ENCODE measurements at places on chromosomes 4 and X.

- no peak for DNase-seq
These were observed 44.2 kb upstream of the RHOH start for GRCh38 chr4:40152637-40153036.

- DNase-seq, result no peak
These were observed 773 bp downstream of the DAPP1 start for GRCh38 chr4:99817309-99817890.

- DNase-seq, result no peak
These were observed 1.4 kb upstream of the PHKA1 start for GRCh38 chrX:72715546-72715945.

- DNase-seq, result no peak
These were observed 124.2 kb downstream of the REELD1 start for GRCh38 chr4:146338512-146338911.

- no peak for DNase-seq
These were observed 64.8 kb downstream of the TSC22D3 start for GRCh38 chrX:107710617-107711391.

DNA sequence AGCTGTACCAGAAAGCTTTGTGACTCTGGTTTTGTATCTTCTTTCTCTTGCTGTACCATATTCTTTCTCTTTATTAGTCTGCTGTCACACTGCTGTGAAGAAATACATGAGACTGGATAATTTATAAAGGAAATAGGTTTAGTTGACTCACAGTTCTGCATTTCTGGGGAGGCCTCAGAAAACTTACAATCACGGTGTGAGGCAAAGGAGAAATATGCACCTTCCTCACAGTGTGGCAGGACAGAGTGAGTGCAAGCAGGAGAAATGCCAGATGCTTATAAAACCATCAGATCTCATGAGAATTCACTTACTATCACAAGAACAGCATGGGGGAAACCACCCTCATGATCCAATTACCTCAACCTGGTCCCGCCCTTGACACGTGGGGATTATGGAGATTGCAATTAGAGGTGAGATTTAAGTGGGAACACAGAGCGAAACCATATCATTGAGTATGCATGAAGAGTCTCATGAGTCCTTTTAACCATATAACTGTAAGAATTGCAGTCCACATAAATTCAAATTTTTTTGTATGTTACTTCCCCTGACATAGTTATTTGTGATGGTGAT is 67.4 kb upstream of the INPP4B start:
- no peak for DNase-seq

GRCh38 chrX:46485897-46486296 is 59.3 kb downstream of the ZNF674 start:
- peak; percentile 2 for DNase-seq

DNA sequence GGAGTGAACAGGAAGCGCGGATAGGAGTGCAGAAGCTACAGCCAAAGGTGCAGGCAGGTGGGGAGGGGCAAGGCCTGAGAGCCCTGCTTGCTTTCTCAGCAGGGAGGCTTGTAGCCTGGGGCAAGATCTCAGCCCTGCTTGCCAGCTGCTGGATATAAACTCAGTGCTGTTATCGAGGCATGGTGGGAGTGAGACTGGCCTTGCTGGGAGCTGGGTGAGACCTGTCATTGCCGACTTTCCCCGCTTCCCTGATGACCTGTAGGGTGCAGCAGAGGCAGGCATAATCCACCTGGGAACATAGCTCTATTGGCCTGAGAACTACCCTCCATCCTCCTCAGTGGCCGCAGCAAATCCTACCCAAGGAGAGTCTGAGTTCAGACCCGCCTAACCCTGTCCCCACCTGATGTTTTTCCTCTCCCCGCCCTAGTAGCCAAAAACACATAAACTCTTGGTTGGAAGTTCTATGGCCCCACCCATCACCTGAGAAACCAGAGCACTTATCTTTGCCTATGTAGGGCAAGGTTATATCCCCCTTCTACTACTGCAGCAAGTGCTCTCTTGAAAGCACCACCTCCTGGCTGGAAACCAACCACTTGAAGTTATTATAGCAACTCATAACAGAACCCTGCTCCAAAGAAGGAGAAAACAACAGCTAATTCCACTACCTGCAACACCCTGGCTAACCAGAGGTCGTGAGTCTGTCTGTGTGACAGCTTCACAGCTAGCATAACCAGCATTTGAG is 80.7 kb downstream of the FHIP1A start:
- no peak for DNase-seq

DNA sequence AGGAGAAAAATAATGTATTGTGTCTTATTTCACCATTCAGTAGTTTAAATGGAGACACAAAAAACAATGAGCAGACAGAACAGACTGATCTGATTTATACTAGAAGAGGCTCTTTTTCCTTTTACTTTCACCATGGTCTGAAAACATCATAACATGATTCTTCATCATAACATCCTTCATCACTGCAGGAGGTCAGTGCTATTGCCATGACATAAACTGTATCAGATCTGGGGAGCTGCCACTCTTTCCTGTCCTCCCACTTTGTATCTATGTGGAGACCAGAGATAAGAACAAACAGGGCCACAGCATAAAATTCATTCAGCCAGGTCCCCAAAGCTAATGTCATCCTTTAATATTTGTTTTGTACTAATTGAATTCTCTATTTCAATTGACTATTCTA is 25.2 kb downstream of the SOD3 start:
- no peak for DNase-seq

DNA sequence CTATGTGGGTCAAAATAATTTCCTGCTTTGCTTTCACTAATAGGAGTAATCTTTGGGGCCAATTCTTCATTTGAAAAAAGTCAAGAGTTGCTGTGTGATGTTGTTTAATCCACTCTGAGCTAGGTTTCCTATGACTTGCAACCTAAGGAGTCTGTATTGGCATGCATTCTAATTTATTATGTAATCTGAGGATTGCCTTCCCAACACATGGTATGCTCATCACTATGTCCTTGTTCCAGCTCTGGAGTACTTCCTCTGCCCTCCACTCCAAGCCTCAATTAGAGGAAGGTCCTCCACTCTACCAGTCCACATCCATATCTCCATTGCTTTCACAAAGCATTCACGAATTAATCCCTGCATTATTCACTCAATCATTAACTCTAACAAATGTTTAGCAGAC is 56.1 kb downstream of the PPP3CA start:
- no peak for DNase-seq

GRCh38 chrX:44903107-44903506 is 30.1 kb downstream of the KDM6A start:
- no peak for DNase-seq

DNA sequence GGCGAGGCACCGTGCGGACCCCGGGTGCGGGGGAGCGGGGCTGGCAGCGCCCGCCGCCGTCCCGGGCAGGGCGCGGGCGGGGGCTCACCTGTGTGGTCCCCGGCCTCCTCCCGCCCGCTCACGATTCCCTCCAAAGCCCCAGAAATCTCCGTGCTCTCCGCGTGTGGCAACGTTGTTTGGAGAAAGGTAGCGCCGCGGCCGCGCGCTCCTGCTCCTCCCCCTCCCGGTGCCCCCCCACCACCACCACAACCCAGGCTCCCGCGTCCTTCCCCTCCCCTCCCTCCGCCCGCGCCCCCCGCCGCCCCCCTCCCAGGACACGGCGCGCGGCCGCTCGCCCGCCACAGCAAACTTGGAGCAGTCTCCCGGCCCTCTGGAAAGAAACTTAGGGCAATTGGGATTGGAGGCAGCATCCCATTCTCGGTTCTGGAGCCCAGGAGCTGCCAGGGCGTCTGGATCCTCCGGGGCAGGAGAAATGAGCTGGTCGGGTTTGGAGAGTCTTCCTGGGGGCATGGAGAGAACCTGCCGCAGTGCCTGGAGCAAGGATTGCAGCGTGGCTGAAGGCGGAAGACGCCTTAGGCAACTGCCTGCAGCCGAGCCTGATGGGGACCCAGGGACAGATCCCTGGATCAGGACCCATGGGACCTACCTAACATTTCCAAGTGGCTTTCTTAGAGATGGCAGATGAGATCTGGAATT is 855 bp downstream of the KLF3 start:
- DNase-seq, result peak; percentile 59

DNA sequence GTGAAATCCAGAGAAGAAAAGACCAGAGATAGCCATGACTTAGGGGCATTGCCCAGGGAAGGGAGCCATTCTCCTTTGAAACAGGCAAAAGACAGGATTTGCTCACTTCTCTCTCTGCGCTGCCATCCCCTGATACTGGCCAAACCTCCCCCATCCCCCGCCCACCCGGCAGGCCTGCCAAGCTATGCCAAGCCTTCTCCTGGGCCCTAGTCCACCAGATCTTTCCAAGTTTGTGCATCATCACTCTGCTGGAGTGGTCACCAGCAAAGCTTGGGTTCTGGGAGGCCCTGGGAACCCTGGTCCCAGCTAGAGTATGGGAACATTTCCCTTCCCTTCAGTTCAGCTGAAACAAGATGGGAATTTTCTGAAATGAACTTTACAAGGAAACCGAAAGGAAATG is 18.4 kb downstream of the EFNB1 start:
- DNase-seq, result no peak

DNA sequence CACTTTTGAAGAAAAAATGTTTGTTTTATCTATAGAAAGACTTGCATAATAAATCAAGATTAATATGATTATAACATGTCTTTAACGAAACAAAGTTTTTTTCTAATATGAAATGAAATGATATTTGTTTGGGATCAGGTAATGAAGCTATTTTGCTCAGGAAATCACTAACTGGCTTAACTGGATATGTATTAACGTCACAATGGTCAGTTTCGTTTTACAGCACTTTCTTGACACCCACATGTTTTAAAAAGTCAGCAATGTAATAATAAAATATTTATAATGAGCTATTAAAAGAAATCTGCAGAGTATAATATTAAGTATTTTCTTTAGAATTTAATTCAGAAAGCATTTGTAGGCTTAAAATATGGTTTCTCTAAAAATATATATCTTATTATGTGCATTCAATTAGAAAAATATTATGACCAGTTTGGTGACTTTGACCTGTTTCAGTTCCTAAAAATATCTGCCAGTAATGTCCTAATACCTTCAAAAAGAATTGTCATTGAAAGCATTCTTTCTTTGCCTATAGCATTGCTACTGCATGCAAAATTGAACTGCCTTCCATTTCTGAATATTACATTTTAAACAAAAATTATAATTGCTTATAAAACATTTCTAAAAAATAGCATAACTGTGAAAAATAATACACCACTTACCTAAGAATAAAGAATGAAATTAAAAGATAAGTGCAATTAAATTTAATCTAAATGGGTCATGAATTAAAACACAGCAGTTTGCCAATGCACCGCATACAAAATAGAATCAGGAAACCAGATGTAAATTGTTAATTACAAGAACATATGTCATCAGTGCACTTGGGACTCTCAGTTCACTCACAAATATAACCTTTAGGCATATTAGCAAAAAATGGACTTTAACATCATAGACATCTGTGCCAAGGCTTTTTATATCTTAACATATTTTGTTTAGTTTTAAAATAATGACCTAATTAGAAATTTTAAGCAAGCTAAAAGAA is 31.6 kb downstream of the TIGD2 start:
- DNase-seq, result no peak

DNA sequence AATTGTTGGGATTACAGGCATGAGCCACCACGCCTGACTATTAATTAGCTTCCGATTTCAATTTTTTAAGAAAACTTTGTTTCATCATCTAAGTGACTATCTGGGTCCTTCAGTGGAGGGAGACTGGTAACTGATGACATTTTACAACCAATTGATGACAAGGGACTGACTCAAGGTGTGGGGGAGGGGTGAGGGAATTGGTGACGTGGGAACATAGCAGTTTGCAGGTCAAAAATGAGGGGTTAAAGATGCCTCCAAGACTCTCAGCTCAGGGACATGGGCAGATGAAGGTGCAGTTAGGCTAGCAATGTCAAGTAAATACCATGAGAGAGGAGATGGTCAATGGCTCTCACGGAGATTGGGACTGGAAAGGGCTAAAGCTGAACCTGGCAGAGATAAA is 5.7 kb upstream of the FAM9C start:
- peak; percentile 15 for DNase-seq

- no peak for DNase-seq
These were observed 83.3 kb downstream of the C4orf33 start for GRCh38 chr4:129179276-129179675.

DNA sequence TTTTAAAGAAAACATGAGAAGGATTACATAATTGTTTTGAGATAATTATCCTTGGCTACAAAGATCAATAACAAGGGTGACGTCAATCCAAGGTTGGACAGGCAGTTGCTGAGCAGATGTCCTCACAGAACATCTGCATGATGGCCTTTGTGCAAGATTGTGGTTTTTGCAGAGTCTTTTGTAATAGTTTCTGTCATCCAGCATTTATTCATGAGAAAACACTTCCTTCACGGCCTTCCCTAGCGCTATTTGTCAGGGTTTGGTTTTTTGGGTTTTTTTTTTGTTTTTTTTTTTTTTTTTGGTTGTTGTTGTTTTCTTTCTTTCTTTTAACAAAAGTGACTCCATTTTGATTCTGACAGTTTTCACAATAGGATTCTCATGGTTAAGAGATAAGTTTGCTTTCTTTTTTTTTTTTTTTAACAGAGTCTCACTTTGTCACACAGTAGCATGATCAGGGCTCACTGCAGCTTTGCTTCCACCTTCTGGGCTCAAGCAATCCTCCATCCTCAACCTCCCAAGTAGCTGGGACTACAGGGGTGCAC is 31.5 kb upstream of the ELF2 start:
- DNase-seq, result no peak

DNA sequence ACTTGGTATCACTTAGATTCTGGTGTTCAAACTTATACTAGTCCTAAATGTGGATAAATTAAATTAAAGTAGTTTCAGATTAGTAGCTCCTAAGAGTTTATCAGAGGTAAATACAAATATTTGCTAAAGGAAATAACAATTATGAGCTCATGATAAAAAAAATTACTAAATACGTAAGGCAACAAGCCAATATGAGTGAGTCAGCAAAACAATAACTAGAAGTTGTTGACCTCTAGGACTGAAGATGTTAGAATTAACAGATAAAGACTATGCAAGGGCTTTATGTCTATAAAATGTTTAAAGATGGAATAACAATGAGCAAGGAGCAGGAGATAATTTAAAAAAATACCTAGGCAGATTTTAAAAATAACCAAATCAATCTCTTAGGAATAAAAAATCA is 195.8 kb downstream of the CLCN4 start:
- DNase-seq, result no peak

GRCh38 chr4:16129336-16129735 is 45.5 kb upstream of the PROM1 start:
- no peak for DNase-seq

GRCh38 chr4:165621983-165622382 is 243.2 kb downstream of the CPE start:
- no peak for DNase-seq

DNA sequence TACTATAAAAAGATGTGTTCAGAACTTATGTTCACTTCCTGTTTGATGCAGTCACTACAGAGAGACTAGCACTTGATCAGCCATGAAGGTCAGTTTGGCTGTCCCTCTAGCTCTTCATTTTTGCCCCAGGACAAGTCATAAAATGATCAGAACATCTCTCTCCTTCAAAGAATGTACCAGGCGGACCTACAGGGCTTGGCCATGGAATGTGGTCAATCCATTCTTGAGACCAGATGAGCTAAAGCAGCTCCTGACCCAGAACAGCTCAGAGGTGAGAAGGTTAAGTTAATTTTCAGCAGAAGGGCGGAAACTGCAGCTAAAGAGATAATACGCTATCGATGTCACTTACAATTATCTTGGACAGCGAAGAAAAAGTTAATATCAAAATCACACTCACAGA is 49.2 kb upstream of the TAB3 start:
- no peak for DNase-seq

All from stimulated activated CD4-positive, alpha-beta T cell treated with anti-CD3 and anti-CD28 coated beads, Interleukin-4, amount 100 ng/mL, for 1 hour (primary cell).